Activated T-cell treated with anti-CD3 and anti-CD28 coated beads, Interleukin-2, amount 50 U/mL, for 24 hours (primary cell): ENCODE measurements at places on chromosomes 16 and 17.

DNA sequence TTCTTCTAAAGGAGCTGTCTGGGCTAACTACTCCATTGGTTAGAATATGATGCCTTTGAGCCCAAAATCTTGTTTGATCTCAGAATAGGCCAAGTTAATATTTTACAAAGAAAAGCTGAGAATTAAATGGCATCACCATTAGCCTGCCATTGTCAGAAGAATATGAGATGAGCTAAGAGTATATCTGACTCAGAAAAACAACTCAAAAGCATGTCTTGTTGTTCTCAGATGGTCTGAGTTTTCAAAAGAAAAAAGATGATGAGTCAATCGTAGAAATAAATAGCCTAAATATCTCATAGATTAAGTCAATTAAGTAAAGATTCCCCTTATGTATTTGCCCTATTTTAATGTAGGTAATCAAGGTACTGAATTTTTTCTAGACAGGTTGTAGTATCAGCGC, 197.1 kb upstream of the TBX2 start:
- DNase-seq = no peak

DNA sequence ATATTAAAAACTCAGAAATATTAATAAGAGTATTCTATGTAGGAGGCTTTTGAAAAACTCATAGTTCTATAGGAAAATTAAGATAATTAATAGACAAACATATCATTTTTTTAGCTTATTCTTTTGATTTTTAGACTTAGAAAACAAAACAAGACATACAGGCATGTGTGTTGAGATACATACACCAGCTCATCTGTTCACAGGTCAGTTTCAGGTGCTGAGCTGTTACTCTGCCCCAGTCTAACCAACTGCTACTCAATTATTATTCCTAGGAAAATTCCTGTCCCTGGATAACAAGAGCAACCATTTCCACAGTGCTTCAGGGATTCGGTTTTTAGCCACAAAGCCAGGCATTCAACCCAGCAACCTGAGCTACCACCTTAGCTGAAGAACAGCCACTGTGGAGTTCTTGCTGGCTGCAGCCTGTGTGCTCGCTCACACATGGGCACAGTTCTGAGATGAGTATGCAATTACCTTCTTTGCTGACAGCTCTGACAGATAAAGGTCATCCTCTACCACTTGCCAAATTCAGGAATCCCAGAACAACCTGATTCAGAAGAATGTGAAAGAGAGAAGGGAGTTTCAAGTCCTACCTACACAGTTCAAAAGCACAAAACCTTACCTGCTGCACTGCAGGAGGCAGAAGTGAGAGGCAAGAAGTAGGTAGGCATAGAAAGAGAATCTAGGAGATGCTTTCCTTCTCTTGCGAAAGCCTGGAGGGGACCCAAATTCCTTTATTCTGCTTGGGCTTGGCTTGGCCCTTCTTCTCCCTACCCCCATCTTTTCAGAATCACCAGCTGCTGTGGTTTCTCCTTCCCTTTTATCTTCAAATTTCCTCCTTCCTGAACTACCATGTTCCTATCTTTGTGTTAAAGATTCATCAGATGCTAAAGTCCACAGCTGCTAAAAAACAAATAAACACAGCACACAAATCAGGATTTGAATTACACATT, 62.7 kb downstream of the TEX2 start:
- no peak for DNase-seq

- peak; percentile 55 for DNase-seq
Measured at GRCh38 chr16:75250809-75251279, 580 bp downstream of the BCAR1 start.

DNA sequence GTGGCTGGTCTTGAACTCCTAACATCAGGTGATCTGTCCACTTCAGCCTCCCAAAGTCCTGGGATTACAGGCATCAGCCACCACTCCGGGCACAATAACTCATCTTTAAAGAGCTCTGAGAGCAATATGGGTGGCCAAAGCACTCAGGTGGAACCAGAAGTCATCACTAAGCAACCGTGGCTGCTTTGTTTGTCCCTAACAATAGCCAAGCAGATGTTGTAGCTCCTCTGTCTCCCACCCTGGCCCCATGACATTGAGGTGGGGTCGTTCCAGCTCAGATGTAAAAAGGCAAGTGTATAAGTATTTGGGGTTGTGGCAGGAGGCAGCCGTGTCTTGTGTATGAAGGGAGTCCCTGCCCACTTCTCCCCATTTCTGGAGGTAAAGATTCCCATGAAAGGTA, 3.7 kb upstream of the SCIMP start:
- DNase-seq = no peak

DNA sequence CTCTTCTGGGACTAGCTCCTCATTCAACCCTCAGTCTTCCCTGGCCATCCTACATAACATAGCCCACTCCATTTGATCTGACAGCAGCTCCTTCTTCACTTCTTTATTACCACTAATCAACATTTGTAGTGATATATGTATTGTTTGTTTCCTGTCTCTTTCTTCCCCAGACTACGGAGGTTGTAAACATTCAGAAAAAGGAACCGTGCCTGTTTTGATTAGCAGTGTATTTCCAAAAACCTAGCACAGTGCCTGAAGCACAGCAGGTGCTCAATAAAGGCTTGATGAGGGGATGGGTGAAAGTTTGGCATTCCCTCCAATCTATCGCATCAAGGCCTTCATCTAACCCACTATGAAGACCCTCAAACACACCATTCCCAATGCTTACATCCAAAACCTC, 150.8 kb downstream of the XYLT1 start:
- no peak for DNase-seq

- DNase-seq = no peak
Measured at GRCh38 chr16:15618392-15618791, 24.6 kb downstream of the MARF1 start.

- no peak for DNase-seq
Measured at GRCh38 chr17:58248955-58249269, 10.5 kb downstream of the LPO start.

- no peak for DNase-seq
Measured at GRCh38 chr17:20092261-20092867, 83.2 kb downstream of the SPECC1 start.

DNA sequence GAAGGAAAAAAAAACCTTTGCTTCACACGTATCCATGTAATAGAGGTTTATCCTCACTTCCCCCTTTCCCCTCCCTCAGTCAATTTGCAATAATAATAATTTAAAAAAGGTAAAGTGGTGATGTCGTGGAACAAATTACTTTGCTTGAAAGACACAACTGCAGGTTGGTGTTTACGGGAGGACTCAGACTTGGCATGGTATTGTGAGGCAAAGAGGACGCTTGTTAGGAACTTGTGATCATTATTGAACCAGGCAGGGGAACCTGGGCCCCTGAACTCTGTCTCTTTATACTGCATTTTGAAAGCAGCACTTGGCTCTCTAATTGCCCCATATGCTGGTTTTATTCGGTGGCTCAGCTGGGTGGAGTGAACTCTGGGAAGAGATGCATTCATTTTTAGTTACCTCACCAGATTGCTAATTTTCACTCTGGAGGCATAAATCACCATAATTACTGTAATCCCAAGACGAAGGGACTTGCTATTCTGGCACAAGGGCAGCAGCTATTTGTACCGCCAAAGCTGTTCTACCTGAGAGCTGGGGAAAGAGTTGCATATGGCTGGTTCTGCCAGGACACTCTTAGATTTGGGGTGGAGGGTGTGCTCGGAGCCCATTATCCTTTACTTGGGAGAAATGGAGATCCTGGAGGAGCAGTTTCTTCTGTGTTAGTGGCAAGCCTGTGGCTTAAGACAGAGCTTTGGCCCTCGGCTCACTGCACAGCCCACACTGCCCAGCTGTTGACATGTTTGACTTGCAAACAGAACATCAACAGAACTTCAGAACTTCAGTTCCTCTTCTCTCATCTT, 5.7 kb upstream of the DHX8 start:
- DNase-seq = no peak

- DNase-seq = no peak
Measured at GRCh38 chr16:59905131-59905530, 1171.0 kb upstream of the GOT2 start.

GRCh38 chr17:75414488-75414887, 9.0 kb upstream of the GRB2 start:
- DNase-seq = no peak

DNA sequence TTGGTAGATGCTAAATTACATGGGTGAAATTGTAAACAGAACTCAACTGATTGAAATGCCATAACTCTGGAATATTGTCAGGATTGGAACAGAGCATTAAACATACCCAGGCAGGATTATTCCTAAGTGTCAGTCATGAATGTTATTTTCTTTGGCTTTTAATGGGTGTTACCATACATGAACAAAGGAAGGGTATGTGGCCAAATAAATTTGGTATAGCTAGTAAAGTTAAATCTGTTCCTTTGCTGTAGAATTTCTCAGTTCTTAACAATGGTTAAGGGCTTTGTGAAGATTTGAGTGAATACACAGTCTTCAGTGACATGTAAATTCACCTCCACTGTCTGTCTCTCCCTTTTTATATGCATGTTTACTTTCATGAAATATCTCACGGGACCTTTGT, 679.5 kb upstream of the CDH8 start:
- no peak for DNase-seq

- no peak for DNase-seq
Measured at GRCh38 chr16:88530858-88531203, 39.4 kb upstream of the ZC3H18 start.

DNA sequence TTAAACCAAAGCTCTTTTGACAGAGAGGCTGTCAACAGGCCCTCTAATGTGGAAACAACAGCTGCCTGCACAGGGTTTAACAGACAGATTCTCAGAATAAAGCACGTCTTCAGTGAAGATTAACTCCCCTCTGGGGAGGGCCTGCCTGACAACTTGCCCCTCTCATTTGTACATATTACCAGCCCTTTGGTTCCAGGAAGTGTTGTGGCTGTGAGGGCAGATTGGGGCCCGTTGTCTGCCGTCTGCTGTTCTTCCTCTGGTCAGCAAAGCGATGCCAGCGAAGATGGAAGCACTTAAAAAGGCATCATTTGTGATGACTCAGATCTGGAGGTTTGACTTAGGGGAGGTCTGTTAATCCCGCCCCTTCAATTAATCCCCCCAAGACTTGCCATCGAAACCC, 177.0 kb upstream of the IRX6 start:
- DNase-seq = no peak

DNA sequence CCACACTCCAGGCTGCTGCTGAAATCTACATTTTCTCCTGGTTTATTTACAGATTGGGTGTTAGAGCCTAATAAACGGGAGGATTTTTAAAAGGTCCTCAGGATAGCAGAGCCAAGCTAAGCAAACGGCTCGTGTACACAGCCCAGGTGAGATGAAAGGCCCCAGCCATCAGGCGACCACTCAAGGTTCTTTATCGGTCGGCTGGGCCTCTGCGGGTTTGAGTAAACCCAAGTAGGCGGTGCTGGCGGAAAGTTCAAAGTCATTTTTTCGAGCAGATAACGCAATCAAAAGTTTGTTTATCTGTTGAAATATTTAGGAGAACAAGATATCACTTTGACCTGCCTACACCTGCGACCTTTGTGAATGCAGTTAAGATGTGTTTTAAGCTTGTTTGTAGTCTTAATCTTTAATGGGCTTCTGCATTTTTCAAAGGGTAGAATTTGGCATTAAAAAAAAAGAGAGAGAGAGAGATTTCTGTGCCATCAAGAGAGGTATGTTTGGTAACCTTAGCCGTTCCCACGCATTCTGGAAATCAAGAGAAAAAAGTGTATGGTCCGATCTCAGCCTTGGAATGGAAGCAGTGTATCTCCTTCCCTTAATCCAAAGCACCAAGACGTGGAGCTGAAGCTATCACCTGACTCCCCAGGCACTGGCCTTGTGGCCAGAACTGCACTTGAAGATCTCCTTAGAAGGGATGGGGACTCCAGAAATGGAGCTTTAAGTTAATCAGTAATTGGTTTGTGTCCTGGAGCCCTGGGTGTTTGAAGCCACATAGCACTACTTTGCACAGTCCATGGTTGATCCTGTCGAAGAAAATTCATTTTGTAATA, 301.7 kb upstream of the IRX5 start:
- no peak for DNase-seq
